GM04504 (cell line): ENCODE measurements at places on chromosomes 6 and 20.

- no peak for DNase-seq
Measured at GRCh38 chr6:51626391-51626790, 461.0 kb downstream of the PKHD1 start.

- no peak for DNase-seq
Measured at GRCh38 chr6:75268121-75268987, 16.2 kb downstream of the TMEM30A start.

GRCh38 chr6:158411998-158412397 lies 99.7 kb downstream of the TULP4 start:
- no peak for DNase-seq

- no peak for DNase-seq
Measured at GRCh38 chr6:132888701-132889100, 74.3 kb downstream of the RPS12 start.

- no peak for DNase-seq
Measured at GRCh38 chr6:14252271-14252850, 134.8 kb downstream of the CD83 start.
